CD4-positive, alpha-beta T cell treated with Interleukin-15 for 1 hour (primary cell): ENCODE measurements at places on chromosomes 5 and 9.

DNA sequence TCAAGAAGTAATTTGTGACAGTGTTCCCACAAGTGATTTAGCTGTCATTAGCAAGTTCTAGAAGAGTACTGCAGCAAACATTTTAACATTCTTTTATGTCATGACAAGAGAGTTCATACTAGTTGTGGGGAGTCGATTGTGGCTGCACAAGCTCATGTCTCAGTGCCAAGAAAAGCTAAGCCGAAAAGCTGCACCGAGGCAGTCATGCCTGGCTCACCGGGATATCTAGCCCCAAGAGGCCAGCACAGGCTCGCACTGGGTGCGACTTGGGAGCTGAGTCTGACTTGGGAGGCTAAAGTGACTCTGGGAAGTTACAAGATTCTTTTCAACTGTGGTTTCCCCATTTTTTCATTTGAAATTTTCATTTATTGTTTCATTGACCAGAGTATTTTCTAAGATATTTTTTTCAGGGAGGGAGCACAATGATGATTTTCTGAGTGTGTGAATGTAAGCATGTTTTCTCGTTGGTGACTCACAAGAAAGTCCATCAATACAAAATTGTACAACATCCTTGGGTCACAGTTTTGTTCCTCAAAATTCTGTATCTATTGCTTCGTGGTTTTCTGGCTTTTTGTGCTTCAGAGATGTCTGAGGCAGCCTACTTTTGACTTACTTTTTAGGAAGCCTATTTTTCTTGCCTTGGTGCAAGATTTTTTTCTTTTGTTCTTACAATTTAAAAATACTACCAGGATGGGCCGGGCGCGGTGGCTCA lies 18.7 kb downstream of the CAST start:
- no peak for DNase-seq

DNA sequence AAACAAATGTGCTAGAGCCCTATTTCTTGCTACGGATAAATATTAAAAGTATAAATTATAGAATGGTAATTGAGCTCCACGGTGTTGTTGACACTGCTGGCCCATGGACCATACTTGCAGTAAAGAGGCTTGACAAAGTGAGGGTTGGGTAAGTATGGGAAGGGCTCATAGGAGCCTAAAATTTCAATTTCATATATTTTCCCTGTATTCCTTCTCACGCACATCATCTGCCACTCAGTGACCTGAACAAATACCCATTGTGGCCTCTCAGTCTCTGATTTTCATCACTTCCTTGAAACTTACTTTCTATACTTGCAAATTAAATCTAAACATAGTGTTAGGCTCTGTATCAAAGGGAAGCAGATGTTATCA lies 116.5 kb downstream of the PIK3R1 start:
- no peak for DNase-seq

DNA sequence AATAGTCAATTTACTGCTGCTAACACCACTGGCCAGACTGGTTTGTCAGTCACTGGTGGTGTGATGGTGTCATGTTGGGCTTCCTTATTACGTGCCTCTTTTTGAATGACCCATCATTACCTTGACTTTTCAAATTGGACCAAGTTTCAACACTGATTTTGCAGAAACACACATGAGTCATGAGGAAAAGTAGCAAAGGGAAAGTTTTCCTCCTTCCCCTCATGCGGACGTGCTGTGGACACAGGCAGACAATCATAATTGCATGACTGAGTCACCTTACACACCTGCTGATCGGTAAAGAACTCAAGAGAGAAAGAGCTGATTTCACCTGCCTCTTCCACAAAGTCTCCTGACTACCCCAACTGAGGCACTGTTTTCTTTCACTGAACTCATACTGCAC lies 324.5 kb downstream of the ARRDC3 start:
- DNase-seq = no peak

DNA sequence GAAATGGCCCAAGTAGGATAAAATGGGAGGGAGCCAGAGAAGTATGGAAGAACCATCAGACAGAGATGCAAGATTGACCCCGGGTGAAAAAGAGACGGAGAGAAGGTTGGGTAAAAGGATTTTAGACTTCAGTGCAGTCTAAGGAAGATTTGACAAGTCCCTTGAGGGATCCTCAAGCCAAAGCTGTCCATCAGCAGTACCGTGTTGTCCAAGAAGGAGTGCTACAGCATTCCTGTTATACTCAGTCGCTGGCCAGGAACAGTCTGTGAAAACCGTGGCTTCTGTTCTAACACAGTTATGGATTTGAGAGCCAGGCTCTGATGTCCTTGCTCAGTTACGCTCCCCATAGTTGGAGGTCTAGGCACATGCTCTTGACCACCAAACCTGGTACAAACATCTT lies 383.9 kb upstream of the DAB2 start:
- no peak for DNase-seq

DNA sequence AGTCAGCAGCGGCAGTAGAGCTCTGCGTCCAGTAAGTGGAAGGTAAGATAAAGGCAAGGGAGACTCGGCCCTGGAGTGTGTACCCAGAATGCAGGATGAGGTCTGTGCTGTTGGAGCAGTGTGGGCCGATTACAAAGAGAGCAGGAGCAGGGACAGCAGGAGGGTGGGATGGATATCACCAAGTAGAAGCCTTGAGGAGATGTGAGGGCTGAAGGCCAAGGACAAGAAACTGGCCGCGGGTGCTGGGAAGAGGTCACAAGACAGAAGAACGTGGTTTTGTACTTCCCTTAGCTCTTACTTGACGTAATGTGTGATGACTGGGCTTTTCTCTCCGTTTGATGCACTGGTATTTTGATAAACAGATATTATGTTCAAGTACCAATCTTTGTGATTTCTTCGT lies 43.7 kb downstream of the OR2V1 start:
- DNase-seq = no peak

- no peak for DNase-seq
Observed at GRCh38 chr5:92887254-92887653, 693.8 kb downstream of the NR2F1-AS1 start.

DNA sequence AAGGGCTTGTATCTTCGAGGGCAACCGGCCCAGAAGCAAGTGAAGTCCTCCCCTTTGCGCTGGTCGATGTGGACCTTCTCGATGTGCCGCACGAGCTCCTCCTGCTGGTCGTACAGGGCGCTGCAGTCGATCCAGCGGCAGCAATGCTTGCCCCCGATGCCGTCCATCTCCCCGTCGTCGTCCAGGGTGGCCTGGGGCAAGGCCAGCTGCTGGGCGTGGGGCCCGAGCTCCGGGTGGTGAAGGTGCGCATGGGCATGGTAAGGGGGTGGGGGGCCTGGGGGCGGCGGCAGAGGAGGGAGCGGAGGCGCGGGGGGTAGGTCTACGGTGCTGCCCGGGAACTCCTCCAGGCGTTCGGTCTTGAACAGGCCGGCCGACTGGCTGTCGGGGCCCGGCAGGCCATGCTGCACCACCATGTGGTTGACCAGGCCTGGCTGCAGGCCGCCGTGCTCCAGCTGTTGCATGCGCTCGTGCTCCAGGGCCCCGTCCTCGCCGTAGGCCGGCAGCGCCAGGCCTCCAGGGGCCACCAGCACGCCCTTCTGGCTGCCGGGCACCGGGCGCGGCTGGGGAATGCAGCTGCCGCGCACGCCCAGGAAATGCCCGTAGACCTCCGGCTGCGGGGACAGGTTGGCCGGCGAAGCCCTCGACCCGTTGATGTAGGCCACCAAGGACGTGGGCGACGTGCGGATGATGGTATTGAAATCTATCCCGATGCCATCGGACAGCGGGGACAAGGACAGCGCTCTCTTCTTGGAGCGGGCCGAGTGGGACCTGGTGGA lies 181.8 kb downstream of the GLIS3 start:
- no peak for DNase-seq

GRCh38 chr5:68872088-68872839 lies 221.6 kb upstream of the SLC30A5 start:
- DNase-seq = no peak

DNA sequence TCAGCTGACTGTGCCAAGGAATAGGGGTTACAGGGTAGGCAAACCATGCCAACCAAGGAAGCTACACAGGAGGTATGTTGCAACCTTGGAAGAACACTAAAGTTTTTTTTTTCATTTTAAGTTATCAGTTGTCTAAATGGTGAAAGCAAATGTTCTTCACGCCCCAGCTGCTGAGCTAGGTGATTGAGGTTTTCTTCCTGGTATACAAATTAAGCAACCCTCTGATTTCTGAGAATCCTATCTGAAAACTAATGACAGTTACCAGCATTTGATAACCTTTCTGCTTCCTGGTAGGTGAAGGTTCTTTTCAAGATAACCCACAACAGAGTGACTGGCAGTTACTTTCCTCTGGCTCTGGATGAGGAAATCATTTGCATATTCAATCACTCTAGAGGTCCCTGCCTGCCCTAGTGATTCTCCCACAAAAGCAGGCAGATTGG lies 194.9 kb downstream of the ATP10B start:
- DNase-seq = no peak

DNA sequence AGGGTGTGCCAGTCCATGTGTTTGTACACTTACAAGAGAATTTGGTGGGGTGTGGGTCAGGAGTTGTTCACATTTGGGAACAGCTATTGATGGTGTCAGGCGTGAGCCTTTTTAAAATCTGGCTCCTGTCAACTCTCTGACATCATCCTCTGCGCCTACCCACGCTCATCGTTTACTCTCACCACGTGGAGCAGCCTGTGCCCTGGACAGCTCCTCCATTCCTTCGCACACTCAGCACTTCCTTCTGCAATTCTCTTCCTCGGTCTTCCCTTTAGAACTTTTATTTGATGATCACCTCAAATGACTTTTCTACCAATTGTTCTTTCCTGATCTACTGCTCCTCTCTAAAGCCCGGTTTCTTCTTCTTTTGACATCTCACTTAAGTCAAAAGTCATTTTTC lies 42.1 kb upstream of the GNAQ start:
- no peak for DNase-seq

DNA sequence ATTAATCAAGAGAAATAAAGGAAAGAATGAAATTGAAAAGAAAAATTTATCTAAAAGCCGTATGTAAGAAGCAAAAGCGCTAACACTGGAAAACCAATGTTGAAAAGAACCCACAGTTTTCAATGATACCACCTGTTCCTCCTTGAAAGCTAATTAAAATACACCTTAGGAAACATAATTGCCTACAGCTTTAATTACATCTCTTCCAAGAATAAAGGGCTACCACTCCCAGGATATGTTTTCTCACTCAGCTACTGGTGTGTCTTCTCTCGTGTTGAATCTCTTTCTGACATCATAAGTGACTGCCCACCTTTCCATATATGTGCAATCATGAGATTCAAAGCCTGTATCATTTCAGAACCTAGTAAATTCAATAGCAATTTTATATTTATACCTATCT lies 880.6 kb upstream of the DMAC1 start:
- DNase-seq = no peak

GRCh38 chr9:137294681-137295237 lies 7.3 kb downstream of the NRARP start:
- DNase-seq = no peak

- no peak for DNase-seq
Observed at GRCh38 chr9:125805586-125805985, 58.4 kb downstream of the PBX3 start.

DNA sequence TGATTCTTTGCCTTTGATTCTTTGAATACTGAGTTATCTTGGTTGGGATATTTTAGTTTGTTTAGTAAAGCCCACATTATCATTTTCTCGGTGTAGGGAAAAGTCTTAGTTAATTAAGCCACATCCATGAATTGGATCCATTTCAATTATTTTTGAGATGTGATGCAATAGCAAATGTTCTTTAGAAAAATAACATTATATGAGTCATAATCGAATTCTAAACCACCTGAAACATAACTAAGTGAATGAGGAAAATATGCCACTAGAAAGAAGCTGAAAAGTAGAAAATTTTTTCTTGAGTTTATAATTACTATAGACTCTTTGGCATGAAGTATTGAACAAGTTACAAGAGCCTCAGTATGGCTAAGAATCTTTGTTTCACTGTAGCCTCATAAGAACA lies 17.5 kb upstream of the CCDC192 start:
- no peak for DNase-seq

- no peak for DNase-seq
Observed at GRCh38 chr5:107352576-107352975, 318.2 kb downstream of the EFNA5 start.

DNA sequence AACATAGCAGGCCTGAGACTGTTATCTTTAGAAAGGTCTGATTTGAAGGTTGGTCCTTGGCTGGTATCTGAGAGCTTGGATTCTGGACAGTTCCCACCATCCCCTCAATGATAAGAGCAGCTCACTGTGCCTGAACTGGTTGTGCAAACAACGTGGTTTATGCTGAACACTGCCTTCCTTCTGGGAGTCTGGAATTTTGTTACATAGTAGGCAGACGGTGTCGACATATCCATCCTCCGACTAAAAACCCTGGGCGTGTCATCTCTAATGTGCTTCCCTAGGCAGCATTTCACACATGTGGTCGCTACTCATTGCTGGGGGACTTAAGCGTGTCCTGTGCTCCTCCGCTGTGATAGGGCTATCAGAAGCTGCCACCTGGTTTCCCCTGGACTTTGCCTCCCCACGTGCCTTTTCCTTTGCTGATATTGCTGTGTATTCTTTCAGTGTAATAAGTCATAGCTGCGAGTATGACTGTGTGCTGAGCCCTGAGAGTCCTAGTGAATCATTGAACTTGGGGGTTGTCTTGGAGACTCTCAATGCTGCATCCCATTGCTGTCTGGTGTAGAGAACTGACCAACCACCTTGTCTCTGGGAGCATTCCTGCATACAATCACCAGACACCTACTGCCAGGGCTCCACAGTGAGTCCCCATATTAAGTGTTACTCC lies 119.1 kb upstream of the TBC1D2 start:
- DNase-seq = no peak

DNA sequence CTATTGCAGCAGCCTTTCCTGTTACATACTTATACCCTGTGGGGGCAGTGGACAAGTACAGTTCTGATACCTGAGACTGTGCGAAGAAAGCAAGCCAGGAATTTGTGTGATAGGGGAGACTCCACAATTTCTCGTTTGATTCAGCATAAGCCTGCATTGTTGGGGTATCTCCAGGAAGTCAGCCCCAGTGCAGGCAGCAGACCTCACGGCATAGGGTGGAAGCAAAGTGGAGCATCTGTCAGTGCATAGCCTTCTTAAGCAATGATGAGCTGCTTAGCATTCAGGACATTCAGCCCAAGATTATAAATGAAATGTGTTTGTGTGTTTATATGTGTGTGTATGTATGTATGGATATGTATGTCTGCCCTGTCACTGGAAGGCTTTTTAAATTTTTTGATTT lies 157.0 kb downstream of the SH3GL2 start:
- no peak for DNase-seq

- no peak for DNase-seq
Observed at GRCh38 chr5:133397990-133398645, 214.2 kb downstream of the FSTL4 start.

- no peak for DNase-seq
Observed at GRCh38 chr5:138964647-138965201, 89.6 kb upstream of the LRRTM2 start.

- DNase-seq = no peak
Observed at GRCh38 chr9:73183917-73184861, 32.5 kb downstream of the ANXA1 start.

- DNase-seq = no peak
Observed at GRCh38 chr5:132486318-132487094, 4.1 kb downstream of the IRF1 start.

- DNase-seq = no peak
Observed at GRCh38 chr5:178338750-178339144, 106.1 kb upstream of the PHYKPL start.

GRCh38 chr5:1643651-1644392 lies 120.1 kb upstream of the LPCAT1 start:
- no peak for DNase-seq

- no peak for DNase-seq
Observed at GRCh38 chr9:109574061-109574882, 76.2 kb upstream of the PTPN3 start.
